ENCODE measurements at places on chromosomes 2 and 18.

DNA sequence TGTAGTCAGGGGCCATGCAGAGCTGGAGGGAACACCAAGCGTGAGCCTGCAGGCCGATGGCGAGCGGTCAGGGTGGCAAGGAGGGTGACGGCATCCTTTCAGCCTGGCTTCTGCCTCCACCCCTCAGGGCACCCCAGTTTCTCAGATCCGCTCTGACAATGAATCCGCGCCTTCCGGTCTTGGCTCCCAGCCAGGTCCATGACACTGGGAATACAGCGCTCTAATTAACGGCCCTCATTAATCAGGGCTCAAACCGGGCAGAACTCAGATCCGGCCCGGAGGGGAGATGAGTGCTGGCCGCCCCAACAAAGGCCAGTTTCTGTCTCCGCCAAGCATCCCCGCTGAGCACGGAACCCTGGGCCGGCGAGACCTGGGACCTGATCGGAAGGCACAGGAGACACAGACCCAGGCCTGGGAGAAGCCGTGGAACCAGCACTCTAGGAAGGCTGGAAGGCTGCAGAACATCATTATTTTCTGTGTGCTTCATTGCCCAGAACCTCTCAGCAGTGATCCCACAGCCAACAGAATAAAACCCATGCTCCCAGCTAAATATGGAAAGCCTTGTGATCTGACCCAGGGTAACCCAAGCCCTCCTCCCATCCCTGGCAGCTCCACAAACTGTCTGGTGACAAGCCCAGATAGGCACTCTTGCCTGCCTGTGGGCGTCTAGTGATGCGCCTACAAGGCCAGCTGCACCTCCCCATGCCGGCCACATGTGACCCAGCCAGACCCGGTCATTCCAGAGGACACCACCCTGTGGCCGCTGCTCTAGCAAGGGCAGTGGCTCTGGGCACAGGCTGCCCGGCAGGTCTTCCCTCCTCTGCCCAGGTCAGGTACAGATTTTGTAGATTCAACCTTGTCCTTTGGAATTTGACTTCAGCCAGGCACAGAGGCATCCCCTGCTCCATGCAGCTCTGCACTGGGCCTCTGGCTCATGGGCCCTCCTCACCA lies 438.7 kb upstream of the MYT1L start:
- DNase-seq = peak; percentile 18

GRCh38 chr2:47009253-47009767 lies 93.7 kb upstream of the MCFD2 start:
- DNase-seq = peak; percentile 41

DNA sequence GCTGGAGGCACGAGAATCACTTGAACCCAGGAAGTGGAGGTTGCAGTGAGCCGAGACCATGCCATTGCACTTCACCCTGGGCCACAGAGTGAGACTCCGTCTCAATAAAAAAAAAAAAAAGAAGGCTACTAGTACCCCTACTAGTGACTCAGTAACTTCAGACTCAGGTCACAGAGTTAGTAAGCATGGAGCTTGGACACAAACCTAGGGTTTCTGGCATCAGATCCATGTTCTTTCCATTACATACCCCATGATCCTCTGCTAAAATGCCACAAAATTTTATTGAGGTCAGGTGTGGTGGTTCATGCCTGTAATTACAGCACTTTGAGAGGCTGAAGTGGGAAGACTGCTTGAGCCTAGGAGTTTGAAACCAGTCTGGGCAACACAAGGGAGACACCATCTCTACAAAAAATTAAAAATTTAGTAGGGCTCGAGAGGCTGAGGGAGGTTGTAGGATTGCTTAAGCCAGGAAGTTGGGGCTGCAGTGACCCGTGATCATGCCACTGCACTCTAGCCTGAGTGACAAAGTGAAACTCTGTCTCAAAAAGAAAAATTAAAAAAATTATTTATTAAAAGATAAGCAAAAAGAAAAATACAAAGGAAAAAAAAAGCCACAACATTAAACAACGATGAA lies 45.1 kb downstream of the DHX57 start:
- no peak for DNase-seq

GRCh38 chr18:53861185-53861584 lies 363.3 kb downstream of the MBD2 start:
- no peak for DNase-seq

DNA sequence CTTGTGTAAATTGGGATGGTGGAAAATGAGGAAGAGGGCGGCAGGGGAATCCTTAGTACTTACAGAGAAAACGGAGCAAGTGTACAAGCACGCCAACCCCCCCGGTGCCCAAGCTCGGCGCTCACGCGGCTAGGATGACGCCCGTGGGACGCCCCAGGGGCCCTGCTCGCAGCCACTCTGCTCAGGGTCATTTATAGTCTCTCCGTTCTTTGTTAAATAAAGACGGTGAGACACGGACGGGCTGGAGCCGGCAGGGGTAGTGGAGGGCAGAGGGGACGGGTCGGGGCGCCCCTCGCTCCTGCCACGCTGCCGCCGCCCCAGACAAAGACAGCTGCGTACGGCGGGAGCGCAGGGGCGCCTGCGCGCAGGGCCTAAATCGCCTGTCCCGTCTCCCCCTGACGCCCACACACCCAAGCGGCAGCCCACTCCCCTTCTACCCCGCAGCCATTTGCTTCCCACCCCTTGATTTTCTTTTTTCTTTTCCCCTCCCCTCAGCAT lies 37.8 kb downstream of the PCBP1 start:
- DNase-seq = peak; percentile 71
